ENCODE measurements at places on chromosomes 16 and 17.
A peak's percentile ranks its signal among the peaks of the same experiment; 100 is the strongest.

- no peak for DNase-seq
Measured at GRCh38 chr16:81539009-81539758, 94.6 kb downstream of the CMIP start.

DNA sequence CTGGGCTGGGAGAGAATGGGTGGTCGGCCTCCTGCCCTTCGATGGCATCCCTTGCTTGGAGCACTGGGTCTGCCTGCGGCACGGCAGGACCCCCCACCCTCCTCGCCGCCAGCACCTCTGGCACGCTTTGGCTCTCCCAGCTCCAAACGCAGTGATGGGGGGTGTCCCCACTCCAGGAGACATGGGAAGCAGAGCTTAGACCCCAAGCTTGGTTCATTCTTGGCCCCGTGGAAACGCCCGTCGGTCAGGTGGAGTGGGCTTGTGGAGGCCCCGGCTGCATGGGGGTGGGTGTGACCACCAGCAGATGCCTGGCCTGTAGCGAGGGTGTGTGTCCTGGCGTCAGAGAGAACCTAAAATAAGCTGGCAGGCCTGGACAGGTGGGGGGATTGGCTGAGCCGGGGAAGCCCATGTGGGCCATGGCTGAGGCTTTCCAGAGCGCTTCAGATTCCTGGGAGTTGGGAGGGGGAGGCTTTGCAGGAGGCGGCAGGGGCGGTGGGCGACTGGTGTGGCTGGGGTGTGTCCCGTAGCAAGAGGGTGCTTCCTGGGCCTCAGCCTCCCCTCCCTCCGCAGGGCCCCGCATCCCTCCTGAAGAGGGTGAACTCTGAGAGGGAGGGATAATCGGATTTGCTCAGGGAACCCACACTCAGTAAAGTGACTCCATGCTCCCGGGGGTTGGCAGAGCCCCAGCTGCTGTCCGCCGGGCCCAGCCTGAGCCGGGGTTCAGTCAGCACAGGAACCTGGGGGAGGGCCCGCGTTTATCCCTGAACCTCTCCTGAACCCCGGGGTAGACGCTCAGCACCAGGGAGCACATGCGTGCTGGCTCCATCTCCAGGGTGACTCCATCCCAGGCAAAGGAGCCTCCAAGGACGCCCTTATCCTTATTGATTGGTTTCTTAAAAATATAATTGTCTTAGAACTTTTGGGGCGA, 3.4 kb downstream of the CACNA1H start:
- no peak for DNase-seq

DNA sequence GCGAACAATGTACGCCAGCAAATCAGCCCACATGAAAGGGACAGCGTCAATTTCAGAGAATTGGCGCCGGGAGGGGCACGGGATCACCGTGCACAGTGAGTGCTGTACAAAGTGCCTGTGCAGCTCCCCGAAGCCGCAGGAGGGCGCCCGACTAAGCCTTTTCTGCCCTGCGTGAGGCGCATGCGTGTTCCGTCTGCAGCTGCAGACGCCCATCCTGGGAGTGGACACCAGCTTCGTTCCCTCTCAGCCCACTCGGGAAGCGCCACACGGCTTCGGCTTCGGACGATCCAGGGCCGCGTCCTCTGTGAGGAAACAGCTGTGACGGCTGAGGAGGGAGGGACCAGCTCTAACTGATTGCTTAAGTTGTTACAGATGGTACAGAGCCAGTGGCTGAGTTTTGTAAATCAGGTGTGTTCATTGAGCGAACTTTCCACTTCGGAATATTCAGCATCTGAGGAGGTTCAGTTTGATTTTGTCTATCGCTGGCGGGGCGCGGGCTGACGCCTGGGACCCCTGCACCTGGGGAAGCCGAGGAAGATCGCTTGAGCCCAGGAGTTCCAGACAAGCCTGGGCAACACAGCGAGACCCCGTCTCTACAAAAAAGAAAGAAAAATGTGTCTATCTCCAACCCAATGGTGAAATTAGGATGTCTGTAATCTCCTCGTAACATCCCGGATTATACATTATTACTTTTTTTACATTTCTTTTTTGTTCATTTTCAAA, 15.4 kb upstream of the ZNF287 start:
- peak; percentile 85 for DNase-seq

- DNase-seq: no peak
Measured at GRCh38 chr17:62687997-62688396, 60.5 kb downstream of the MRC2 start.

- no peak for DNase-seq
Measured at GRCh38 chr17:81479175-81480071, 33.2 kb downstream of the ACTG1 start.

DNA sequence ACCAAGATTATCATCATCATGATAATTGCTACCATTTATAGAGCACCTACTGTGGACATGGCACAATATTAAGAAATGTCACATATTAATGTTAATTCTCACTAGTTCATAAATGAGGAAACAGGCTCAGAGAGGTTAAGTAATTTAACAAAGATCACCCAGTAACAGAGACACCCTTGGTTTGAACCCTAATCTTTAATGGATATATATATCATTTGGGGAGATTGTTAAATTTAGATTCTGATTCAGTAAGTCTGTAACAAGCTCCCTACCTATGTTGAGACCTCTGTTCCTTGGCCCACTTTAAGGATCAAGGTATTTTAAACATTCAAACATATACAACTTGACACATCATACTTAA, 804 bp upstream of the TMEM100 start:
- no peak for DNase-seq

DNA sequence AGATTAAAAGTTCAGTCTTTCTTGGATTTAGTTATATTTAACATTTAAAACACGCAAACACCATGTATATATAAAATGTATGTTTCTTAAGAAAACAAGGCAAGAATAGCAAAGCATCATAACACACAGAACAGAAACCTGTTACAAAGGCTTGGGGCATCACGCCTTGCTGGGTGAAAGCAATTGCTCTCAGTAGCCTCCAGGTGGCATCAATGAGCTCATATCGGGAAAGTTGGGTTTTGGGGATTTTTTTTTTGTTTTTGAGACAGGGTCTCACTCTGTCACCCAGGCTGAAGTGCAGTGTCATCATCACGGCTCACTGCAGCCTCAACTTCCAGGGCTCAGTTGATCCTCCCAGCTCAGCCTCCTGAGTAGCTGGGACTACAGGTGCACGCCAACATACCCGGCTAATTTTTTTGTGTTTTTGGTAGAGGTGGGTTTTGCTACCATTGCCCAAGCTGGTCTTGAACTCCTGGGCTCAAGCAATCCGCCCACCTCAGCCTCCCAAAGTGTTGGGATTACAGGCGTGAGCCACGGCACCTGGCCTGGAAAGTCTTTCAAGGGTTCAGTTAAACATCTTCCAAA, 56.9 kb downstream of the CYB5D2 start:
- DNase-seq: peak; percentile 41

DNA sequence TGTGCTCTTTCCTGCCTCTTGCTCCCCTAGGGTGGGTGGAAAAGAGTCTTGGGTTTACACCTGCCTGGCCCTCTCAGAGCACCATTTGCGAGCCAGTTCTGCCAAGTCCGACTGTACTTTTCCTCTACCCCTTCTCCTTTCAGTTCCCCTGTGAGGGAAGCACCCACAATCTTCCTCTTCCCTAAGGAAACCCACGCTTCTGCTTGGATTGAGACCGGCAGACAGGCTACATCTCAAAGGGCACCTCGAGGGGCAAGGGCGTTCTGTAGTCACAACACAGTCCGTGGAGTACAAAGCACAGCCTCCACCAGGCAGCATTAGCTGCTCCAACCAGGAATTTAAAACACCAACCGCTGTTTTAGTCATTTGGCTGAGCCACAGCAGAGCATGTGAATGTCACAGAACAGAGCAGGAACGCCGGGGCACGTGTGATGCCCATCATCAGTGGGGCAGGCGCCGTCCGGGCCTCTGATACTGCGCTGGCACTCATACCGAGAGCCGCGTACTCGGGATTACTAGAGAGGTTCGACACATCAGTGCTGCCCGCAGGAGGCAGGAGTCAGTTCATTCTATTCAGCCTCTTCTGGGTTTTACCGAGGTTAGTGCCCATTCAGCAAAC, 13.7 kb upstream of the MNT start:
- peak; percentile 44 for DNase-seq

DNA sequence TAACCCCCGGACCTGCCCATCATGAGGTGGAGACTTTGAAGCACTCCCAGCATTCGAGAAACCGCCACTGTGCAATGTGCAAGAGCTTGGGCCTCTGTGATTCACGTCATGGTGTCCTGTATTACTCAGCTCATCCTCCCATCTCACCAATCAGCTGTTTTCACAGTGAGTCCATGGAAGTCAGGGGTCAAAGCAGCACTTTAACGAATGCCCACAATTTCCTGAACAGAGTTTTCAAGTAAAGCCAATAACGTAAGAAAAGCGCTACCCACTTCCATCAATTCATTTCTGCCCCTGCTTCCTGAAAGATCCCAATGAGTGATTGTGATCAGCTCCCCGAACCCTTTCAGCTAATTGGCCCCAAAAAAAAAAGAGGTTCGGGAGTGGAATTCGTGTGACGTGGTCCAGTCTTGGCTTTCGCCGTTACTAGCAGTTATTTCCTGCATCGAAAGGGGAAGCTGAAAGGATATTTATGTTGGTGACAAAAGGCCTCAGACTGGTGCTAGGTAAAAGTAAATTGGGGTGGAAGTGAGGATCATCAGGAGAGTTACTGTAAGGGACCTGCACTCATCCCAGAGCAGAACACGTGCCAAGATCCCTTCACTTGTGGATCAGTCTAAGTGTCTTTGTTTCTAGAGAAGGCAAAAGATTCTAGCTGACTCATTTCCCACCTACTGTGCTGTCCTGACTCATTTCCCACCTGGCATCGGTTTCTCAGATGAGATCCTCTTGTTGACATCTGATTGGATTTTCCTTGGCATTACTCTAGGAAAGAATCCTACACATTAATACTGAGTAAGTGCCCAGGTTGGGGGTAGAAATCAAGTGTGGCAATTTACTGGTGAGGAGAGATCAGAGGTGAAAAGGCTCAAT, 136.7 kb upstream of the NUDT7 start:
- no peak for DNase-seq

- peak; percentile 61 for DNase-seq
Measured at GRCh38 chr17:39863918-39864746, at the start of gene IKZF3. Gene IKZF3 (minus strand): TSS chr17:39864312. CDS start chr17:39864126, 186 bp downstream.

DNA sequence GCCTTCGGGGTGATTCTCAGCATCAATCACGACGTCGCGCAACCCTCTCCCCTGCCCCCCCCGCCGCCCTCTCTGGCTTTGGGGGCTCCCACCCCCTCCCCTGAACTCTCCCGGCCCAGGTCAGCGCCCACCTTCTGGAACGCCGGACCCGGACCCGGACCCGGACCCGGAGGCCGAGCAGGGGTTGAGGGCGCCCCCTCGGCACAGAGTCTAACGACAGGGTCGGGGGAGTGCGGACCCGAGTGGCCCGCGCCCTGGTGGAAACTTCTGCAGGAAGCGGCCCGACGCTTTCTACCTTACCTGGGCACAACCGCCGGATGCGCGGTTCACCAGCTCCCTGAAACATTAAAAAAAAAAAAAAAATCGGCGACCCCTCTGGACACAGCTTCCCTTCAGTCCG, 16.2 kb downstream of the SALL1 start:
- DNase-seq: no peak

DNA sequence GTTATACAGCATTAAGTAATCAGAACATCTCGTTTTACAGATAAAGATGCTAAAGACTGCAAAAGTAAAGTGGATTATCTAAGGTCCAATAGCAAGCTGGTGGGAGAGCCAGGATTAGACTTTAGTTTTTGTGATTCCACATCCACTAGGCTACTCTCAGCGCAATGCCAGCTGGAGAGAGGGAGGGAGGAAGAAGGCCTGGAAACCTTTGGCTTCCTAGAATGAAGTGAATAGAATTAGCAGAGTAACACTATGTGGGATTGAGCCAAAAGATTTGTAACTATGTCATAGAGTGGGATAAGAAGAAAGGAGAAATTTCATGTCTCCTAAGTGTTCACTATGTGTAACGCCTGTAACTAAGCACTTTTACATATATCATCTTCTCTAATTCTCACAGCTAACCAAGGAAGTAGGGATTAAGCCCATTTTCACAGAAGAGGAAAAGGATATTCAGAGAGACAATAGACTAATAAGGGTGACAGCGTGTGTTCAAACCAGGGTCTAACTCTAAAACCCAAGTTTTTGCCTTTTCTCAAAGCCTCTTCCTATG, 25.4 kb upstream of the NSRP1 start:
- DNase-seq: no peak

- no peak for DNase-seq
Measured at GRCh38 chr17:61456688-61457225, 4.5 kb downstream of the TBX4 start.

DNA sequence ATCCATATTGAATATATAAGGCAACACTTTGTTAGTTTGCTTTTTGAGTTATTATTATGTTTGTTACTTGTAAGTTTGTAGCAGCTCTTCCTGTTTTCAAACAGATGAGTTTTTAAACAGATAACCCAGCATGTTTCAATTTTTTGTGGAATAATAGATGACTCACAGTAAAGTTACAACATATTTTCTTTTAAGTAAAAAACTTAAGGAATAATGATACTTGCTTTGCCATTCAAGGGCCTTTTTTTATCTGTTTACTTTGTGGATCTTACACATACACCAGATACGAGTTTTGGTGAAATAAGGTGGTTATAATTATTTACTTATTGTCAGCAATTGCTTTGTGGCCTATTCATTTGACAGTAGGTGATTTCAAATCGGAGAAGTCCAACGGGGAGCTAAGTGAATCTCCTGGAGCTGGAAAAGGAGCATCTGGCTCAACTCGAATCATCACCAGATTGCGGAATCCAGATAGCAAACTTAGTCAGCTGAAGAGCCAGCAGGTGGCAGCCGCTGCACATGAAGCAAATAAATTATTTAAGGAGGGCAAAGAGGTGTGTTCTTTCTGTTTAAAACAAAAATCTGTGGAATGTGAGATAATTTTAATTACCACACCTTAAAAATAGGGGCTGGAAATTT, 66.3 kb downstream of the BPTF start:
- no peak for DNase-seq

DNA sequence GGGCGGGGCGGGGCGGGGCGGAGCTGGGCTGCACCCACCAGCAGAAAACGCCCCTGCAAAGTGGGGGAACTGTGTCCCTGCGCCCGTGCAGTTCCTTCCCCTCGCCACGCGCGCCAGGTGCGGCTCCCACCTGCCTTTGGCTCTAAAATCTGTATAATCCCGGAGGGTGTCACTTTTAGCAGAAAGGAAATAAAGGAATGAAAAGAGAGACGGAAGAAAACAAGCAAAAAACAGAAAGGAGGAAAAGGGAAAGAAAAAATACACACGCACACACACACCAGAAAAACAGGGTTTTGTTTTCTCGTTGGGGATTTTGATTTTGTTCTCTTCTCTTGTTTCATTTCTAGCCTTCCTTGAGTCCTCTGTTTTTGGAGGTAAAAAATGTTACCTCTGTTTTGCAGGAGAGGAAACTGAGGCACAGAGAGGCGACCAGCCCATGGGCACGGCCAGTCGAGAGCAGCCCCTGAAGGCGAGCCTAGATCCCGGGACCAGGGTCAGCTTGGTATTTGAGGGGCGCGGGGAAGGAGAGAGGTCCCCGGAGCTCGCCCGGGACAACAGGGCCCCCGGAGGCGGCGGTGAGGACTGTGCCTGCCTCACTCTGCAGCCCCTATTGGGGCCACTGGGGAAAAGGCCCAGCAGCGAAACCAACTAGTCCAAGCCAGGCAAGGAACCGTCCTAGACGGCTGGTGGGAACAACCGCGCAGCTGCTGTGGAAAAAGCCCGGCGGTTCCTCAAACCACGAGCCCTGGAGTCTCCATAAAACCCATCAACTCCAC, 594 bp upstream of the CARHSP1 start:
- DNase-seq: no peak

- DNase-seq: peak; percentile 83
Measured at GRCh38 chr17:31309556-31309955, 4.3 kb downstream of the EVI2B start.

- peak; percentile 44 for DNase-seq
Measured at GRCh38 chr17:4623249-4623648, 18.2 kb downstream of the ALOX15 start.
